ENCODE measurements at places on chromosomes 1 and 21.
A peak's percentile ranks its signal among the peaks of the same experiment; 100 is the strongest.

DNA sequence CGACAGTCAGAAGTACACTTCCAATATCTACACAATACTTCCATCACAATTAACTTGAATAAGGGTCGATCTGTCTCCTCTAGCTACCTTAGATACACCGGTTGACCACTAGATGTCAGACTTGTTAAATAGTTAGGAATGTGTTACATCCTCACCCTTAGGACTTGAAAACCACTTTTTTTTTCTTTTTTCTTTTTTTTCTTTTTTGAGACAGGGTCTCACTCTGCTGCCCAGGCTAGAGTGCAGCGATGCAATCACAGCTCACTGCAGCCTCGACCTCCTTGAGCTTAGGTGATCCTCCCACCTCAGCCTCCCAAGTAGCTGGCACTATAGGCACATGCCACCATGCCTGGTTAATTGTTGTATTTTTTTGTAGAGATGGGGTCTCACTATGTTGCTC is 120.4 kb upstream of the GREM2 start:
- peaks cover 8% of the 10 kb centered on the region for H3K4me1 ChIP-seq
- H3K4me3 ChIP-seq, result no peak overlapping the region
- H3K27me3 ChIP-seq, result no peaks in the 10 kb centered on the region
- H3K36me3 ChIP-seq, result no peaks in the 10 kb centered on the region
- DNase-seq, result no peak

GRCh38 chr1:189597083-189597482 is 880.6 kb downstream of the BRINP3 start:
- no peak for DNase-seq
- H3K36me3 ChIP-seq, result no peaks in the 10 kb centered on the region
- no peak overlapping the region for H3K27ac ChIP-seq
- H3K27me3 ChIP-seq, result no peaks in the 10 kb centered on the region

DNA sequence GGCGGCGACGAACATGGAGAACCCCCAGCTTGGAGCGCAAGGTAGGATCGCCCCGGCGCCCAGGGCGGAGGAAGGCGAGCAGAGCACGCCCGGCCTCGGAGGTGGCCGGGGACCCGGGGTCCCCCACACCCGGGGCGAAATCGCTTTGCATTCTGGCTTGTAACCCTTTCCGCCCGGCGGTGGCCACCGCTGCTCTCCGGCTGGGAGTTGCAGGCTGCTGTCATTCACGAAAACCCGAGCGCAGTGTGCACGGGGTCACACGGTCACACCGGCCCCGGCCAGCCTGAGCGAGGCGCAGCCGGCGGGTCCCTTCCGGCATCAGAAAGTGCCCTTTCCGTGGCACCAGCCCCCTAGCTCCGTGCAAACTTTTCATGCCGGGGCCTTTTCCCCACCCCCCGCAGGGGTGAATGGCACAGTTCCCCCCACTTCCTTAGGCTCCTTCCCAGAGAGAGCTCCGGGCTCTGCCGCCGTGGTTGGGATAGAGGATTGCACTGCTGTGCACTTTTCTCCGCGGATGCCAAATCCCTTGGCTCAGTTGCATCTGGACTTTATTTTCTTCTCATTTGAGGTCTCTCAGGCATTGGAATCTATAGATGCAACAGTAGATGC is 802 bp downstream of the KAZN start:
- H3K4me3 ChIP-seq, result peak overlapping the region; percentile 91
- DNase-seq, result peak; percentile 45
- peaks cover 57% of the 10 kb centered on the region for H3K4me1 ChIP-seq
- H3K27me3 ChIP-seq, result no peaks in the 10 kb centered on the region
- no peaks in the 10 kb centered on the region for H3K36me3 ChIP-seq

- no peak overlapping the region for H3K27ac ChIP-seq
- H3K36me3 ChIP-seq, result peaks cover 5% of the 10 kb centered on the region
- H3K4me1 ChIP-seq, result no peaks in the 10 kb centered on the region
- no peaks in the 10 kb centered on the region for H3K27me3 ChIP-seq
- DNase-seq, result no peak
Observed at GRCh38 chr1:67773462-67773861, 59.8 kb downstream of the GNG12 start.

DNA sequence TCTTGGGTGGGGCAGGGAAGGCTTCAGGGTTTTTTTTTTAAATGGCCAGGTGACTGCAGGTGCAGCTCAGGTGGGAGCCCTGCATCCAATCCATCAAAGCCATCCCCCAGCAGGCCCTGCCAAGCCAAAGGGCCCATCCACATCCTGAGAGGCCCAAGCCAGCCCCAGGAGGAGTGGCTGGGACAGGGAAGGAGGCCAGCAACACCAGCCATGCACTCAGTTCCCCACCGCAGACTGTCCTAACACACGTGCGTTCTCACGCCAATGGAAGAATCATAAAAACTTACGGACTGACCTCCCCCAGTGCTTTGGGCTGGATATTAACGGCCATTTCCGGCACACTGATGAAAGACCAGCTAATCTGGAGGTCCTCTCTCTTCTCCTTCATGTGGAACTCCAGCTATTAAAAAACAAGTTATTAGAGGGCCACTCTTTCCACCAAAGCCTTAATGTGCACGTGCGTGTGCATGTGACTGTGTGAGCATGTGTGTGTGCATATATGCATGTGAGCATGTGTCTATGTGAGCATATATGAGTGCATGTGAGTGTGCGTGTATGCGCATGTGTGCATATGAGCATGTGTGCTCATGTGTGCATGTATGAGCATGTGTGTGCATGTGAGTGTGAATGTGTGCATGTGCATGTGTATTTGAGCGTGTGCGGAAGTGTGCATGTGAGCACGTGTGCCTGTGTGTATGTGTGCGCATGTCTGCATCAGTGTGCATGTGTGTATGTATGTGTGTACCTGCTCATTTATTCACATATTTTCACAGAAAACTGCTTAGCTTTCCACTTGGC is 35.1 kb downstream of the C2CD2 start:
- H3K27me3 ChIP-seq, result no peaks in the 10 kb centered on the region
- H3K27ac ChIP-seq, result no peak overlapping the region
- no peak overlapping the region for H3K4me3 ChIP-seq
- H3K36me3 ChIP-seq, result peaks cover 4% of the 10 kb centered on the region

- no peaks in the 10 kb centered on the region for H3K36me3 ChIP-seq
- no peak overlapping the region for H3K4me3 ChIP-seq
- no peaks in the 10 kb centered on the region for H3K27me3 ChIP-seq
- no peak overlapping the region for H3K27ac ChIP-seq
Observed at GRCh38 chr1:18912550-18912949, 10.2 kb upstream of the ALDH4A1 start.

- H3K4me1 ChIP-seq, result peaks cover 12% of the 10 kb centered on the region
- H3K4me3 ChIP-seq, result peak overlapping the region; percentile 54
- H3K27ac ChIP-seq, result no peak overlapping the region
- no peaks in the 10 kb centered on the region for H3K36me3 ChIP-seq
Observed at GRCh38 chr1:237042526-237042891, 525 bp downstream of the RYR2 start.

DNA sequence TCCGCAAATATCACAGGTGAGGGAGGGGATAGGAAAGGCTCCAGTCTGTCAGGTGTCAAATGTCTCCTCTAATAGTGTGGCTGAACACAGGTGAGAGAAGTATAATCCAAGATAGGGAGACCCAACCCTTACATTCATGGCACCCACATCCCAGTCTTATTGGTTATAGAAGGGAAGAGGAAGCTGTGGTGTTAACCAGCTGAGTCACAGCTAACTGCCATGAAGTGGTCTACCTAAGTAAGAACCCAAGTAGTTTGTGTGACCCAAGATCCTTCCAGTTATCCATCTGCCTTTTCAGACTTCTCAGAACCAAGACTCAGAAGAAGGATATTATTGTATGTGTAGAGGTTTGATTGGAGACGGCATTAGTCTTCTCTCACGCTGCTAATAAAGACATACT is 37.1 kb downstream of the DDAH1 start:
- no peak for DNase-seq
- H3K4me1 ChIP-seq, result no peaks in the 10 kb centered on the region
- no peak overlapping the region for H3K4me3 ChIP-seq
- no peak overlapping the region for H3K27ac ChIP-seq
- H3K27me3 ChIP-seq, result no peaks in the 10 kb centered on the region

DNA sequence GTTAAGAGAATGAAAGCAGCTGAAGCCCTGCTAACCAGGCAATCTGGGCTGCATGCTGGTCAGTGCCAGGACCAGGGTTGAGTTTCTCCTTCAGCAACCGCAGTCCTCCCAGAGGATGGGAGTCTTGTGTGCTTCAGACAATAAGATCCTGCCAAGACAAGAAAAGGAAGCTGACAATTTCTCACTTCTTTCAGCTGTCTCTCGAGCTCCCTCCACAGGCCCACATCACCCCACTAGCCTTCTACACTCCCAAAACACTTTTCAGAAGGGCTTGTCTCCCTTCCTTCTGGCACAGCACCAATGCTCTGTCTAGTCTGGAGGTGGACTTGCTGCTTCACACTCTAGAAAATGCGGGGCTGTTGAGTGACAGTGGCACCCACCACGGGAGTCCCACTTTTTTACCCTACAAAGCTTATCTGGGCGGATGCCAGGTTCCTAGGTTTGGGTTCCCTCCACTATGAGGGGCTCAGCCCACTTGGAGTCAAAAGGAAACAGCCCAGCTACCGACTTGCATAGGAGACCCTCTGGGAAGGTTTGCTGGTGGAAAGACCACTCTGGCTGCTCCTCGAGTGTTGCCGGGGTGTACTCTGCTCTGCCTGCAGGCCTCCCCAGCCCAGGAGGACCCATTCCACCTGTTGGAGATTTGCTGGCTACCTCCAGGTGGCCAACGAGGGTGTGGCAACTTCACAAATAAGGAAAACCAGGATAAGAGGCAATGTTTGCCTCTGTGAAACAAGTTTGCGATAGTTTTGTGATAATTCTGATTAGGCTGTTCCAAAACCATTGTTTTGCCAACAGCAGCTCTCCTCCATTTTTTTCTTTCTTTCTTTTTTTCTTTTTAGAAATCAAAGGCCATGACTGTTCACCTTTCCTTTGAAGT is 68.9 kb downstream of the TENT5C start:
- H3K36me3 ChIP-seq, result no peaks in the 10 kb centered on the region
- peaks cover 12% of the 10 kb centered on the region for H3K4me1 ChIP-seq
- no peak overlapping the region for H3K27ac ChIP-seq
- H3K4me3 ChIP-seq, result no peak overlapping the region
- no peak for DNase-seq

- no peak for DNase-seq
- peaks cover 9% of the 10 kb centered on the region for H3K36me3 ChIP-seq
- peaks cover 26% of the 10 kb centered on the region for H3K4me1 ChIP-seq
- H3K4me3 ChIP-seq, result peak overlapping the region; percentile 82
Observed at GRCh38 chr1:167440345-167440744, 78.0 kb downstream of the CD247 start.

DNA sequence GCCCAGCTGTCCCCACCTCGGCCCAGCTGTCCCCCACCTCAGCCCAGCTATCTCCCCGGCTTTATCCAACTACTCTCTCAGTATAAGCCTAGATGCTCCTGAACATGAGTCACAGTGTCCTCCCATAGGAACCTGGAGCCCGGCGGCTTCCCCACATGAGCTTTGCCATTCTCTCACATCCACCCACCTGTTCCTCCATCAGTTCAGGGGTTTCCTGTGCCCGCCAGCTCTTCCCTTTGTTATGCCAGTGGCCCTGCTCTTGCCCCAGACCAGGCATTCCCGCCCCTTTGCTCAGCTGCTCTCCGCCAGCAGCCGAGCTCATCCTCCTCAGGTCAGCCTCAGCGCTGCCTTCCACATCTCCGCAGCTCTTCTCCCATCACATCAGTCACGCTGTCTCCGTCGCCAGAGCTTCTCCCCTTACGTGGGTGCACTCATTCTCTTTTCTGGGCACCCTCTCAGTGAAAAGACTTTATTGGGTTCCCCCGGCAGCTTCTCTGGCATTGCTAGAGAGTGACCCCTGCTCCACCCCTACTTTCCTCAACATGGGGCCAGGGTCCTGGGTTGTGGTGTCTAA is 89.5 kb upstream of the CSF3R start:
- H3K4me1 ChIP-seq, result no peaks in the 10 kb centered on the region
- H3K36me3 ChIP-seq, result no peaks in the 10 kb centered on the region
- H3K27me3 ChIP-seq, result peaks cover 42% of the 10 kb centered on the region
- no peak overlapping the region for H3K27ac ChIP-seq
- H3K4me3 ChIP-seq, result no peak overlapping the region

- no peak for DNase-seq
- H3K27me3 ChIP-seq, result no peaks in the 10 kb centered on the region
- H3K36me3 ChIP-seq, result peaks cover 10% of the 10 kb centered on the region
- peaks cover 22% of the 10 kb centered on the region for H3K4me1 ChIP-seq
Observed at GRCh38 chr1:8660411-8660828, 157.0 kb downstream of the RERE start.

DNA sequence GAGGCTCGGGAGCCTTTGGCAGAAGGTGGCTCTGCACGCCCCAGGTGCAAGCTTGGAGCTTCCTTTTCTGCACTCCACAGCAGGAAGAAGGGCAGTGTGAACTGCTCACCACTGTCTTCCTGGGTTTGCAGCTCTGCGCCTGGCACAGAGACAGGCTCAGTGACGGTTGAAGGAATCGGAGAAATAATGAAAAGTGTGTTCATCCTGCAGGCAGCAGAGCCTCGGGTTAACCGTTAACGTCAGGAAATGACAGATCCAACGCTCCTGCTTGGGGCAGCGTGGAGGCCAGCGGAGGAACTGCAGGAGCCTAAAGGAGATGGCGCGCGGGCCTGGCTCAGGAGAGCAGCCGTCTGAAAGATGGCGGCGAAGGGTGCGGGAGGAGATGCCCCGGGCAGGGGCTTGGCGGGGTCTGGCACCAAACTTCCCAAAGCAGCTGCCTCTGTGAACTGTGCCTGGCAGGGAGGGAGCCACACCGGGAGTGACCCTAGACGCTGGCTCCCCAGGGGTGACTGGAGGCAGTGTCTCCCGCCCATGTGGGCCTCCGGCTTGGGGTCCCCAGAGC is 10.9 kb upstream of the SAMD11 start:
- H3K27ac ChIP-seq, result no peak overlapping the region
- H3K4me1 ChIP-seq, result no peaks in the 10 kb centered on the region

GRCh38 chr1:39955547-39956539 is 898 bp downstream of the MFSD2A start:
- no peaks in the 10 kb centered on the region for H3K36me3 ChIP-seq
- DNase-seq, result peak; percentile 31
- H3K27me3 ChIP-seq, result peaks cover 4% of the 10 kb centered on the region
- H3K4me1 ChIP-seq, result peaks cover 38% of the 10 kb centered on the region
- H3K27ac ChIP-seq, result peak overlapping the region; percentile 78

- H3K4me3 ChIP-seq, result no peak overlapping the region
- no peaks in the 10 kb centered on the region for H3K36me3 ChIP-seq
- H3K27ac ChIP-seq, result no peak overlapping the region
- peaks cover 25% of the 10 kb centered on the region for H3K4me1 ChIP-seq
Observed at GRCh38 chr1:4425892-4426291, 228.5 kb upstream of the AJAP1 start.

DNA sequence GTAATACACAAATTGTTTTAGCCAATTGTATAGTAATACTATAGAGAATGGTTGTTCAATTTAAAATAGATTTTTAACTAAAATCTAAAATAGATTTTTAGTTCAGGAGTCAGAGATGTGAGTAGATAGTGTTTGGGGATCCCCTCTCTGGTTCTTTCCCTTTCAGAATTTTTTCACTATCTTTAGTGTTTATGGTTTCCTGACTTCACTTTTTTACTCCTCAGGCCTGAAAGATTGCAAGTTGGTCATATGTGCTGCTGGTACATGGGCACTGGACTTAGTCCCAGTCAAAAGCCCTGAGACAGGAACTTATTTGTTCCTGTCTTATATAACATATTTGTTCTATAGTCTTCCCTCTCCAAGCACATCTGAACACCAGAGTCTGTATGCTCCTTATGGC is 96.8 kb upstream of the ATP1B1 start:
- H3K4me3 ChIP-seq, result no peak overlapping the region
- no peak overlapping the region for H3K27ac ChIP-seq
- H3K4me1 ChIP-seq, result peaks cover 10% of the 10 kb centered on the region
